ENCODE measurements at places on chromosomes 2 and 18.

DNA sequence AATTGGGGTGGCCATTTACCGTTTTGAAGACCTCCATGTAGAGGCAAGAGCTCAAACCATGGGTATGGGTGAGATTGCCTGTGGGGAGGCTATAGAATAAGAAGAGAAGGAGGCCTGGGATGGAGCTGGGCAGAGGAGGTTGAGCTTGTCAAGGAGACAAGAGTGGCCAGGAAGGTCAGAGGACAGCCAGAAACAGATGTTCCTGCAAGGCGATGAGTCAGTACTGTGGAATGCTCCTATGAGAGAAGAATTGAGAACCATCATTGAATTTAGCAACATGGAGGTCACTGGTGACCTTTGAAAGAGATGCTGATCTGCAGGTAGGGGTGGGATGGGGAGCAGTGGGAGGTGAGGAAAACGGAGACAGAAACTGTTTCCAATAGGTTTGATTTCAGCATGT lies 3.5 kb downstream of the ACSL3 start:
- DNase-seq = no peak

DNA sequence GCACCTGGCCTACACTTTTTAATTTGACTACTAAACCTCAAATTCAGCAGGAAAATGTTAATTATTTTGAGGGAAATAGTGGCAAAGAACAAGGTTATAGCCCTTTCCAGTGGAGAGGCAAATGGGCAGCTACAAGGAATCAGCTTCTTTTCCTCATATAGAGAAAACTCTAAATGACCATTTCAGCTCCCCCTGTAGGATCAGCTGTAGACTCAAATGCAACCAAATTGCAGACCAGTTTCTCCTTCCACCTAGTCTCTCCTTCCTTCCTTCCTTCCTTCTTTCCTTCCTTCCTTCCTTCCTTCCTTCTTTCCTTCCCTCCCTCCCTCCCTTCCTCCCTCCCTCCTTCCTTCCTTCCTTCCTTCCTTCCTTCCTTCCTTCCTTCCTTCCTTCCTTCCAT lies 158.2 kb downstream of the ZEB2 start:
- no peak for DNase-seq

GRCh38 chr2:45014016-45014702 lies 4.9 kb upstream of the SIX2 start:
- DNase-seq = no peak

DNA sequence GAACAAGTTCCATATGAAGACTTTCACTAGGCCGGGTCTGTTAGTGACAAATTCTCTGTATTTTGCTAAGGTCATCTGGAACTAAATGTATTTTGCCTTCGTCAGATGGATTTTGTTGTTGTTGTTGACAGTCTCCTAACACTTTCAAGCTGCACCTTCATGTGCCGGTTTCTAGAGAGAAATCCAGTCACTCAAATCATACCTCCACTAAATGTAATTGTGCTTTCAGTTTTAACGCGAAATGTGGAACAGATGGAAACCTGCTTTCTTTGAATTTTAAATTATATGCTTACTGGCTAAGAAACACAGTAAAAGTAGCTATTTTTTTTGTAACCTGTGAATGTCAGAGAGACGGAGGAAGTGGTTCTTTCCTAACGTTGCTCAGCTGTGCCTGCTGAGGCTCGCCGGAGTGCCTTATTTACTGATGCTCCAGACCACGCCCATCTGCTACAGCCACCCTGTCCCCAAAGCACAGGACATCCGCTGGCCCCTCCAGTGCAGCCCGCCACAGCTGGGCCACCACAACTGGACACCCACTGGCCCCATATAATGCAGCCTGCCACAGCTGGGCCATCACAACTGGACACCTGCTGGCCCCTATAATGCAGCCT lies 134.7 kb downstream of the PXDN start:
- no peak for DNase-seq

DNA sequence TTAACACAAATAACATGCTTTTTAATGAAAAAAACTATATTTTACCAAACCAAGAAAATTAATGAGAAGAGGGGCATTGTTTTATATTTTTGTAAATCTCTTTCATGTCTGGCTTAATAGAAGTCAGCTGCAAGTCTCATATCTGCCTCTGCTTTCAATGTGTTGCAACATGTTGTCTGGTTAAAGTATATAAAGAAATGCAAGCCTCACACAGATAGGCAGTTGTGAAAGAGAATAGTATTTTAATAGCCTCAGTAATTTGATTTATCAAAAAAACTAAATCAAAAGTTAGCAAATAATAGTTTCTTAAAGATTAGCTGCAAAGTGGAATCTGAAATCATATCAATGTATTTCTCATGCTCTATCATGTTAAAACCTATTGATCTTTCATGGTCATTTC lies 52.9 kb upstream of the NCOA1 start:
- no peak for DNase-seq

- DNase-seq = no peak
These were observed 152.1 kb downstream of the THSD7B start for GRCh38 chr2:136917411-136917881.

DNA sequence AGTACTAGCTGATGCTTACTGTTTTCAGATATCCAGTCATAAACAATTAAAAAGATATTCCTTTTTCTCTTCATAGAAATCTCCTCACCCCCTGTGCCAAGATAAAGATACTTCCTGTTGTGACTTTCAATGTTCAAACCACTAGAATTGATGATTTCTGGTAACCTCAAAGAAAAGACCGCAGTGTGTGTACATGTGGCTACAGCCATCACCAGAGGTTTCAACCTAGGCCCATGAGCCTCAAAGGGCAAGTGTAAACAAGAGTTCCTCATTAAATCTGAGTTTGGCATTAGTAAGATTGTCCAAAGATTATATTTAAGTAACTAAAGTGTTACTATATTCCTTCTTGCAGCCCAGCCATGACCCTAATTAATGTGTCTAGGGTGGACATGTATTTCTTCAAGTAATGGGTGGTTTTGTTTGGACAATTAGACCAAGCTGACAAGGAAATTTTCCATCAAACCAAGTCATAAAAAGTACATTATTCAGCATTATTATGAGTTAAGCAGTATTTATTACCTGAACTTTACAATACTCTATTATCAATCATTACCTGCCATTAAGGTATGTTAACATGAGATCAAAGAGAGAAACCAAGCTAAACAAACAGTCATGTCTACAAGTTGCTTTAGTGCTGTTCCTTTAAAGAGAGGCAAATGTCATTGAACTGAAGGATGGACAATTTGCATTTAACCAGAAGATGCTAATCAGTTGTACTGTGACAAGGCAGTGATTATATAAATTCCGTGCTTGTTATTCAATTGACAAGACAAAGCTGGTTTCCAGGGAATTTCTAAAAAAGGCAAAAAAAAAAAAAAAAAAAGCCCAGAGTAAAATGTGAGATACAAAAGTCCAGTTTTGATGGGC lies 382.7 kb downstream of the LNPK start:
- DNase-seq = no peak

GRCh38 chr18:77103991-77104531 lies 28.5 kb downstream of the MBP start:
- DNase-seq = no peak

GRCh38 chr2:74399785-74400184 lies 19.7 kb upstream of the DCTN1 start:
- DNase-seq = no peak

- no peak for DNase-seq
These were observed 13.5 kb upstream of the IGFBP2 start for GRCh38 chr2:216619411-216620393.

- DNase-seq = no peak
These were observed 9.3 kb downstream of the YPEL5 start for GRCh38 chr2:30155889-30156658.

GRCh38 chr18:36186461-36187192 lies 670 bp upstream of the MOCOS start:
- no peak for DNase-seq

DNA sequence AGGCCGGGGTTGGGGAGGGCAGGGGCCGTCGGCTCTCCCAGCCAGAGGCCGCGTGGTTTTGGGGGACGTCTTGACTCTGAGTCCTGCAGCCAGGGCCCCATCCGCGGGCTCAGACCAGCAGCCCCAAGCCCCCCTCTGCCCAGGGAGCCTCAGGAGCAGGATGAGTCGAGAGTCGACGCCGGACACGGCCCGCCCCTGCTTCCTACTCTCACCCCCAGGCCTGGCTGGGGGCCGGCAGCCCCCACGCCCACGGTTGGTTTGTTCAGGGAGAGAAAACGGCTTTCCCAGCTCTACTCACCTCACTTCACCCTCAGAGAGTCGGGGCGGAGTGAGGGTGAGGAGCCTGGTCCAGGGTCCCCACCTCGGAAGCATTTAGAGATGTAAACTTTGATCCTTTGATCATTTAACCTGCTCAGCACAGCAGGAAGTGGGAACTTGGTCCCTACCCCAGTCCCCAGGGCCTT lies 6.9 kb downstream of the SNORC start:
- DNase-seq = no peak

DNA sequence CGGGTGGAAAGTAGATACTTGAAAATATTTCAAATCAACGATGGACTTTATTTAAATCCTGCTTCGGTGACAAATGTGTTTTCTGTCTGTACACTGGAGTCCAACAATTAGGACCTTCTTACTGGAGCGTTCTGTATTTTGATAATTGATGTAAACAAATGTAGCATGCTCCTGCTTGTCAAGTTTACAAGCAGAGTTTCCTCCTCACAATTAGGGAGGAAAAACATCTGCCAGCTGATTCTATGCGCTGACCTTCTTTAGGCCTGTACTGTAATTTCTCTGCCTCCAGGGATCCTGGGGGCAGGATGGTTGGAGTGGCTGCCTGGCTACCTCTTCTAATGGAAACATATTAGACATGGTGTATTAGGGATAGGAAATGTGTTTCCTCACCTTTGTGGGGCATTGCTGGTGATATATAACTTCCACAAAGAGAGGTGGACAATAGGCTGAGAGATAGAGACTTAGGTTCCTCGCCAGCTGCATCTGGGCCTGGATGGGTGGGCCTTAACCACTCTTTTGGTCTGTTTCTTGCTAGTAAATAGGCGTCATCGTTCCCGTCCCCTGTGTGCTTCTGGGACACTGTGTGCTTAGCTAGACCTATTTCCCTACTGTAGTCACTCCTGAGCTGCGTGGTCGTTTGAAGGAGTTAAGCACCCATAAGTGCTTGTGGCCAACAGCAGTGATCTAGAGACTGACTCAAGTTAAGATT lies 19.3 kb downstream of the GATA6 start:
- no peak for DNase-seq

DNA sequence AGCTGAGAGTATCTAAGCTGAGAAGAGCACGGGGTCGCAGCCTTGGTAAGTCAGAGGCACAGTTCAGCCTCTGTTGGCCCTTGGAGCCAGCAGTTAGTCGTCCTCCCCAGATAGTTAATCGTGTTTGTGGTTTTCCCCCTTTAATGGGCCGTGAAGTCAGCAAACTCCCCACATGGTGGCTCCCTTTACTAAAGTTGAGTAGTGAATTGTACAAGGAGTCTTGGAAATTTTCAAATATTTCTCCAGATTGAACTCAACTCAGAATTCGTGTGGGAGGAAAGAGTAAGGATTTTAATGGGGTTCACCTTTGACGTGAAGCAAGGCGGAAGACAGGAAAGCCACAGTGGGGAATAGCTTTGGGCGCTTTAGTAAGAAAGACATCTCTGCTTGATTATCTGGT lies 2.4 kb upstream of the ADCYAP1 start:
- no peak for DNase-seq

DNA sequence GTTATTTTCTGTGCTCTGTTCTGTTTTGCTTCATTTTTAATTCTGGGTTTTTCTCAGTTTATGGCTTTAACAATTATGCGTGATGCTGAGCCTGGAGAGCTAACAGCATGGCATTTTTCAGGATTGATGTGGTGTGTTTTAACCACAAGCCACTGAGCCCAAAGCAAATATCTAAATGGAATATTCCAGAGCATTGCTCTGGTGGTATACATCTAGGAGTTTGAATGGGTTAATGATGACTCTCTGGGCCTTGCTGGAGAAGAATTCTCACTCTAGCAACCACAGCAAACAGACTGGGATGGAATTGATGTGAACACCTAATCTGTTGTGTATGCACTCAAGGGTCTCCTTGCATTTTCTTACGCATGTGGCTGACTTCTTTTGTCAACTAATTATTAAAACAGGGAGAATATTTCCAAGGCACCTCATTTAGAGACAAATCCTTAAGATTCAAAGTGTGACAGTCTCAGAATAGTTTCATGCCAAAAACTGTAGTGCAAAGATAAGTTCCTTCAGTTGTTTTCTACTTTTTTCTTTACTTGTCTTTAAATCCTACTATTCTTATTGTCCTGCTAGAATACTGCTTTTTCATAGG lies 164.0 kb downstream of the DTNA start:
- DNase-seq = no peak

Measured in activated T-helper 1 cell treated with anti-CD3 and anti-CD28 coated beads, Interleukin-2, amount 50 U/mL, for 16 hours (primary cell).